ENCODE measurements at places on chromosomes 7 and 10.

- DNase-seq = no peak
These were observed 66.0 kb downstream of the ELMO1 start for GRCh38 chr7:37382546-37383088.

GRCh38 chr7:135707570-135707966 is 20.4 kb downstream of the SLC13A4 start:
- no peak for DNase-seq

DNA sequence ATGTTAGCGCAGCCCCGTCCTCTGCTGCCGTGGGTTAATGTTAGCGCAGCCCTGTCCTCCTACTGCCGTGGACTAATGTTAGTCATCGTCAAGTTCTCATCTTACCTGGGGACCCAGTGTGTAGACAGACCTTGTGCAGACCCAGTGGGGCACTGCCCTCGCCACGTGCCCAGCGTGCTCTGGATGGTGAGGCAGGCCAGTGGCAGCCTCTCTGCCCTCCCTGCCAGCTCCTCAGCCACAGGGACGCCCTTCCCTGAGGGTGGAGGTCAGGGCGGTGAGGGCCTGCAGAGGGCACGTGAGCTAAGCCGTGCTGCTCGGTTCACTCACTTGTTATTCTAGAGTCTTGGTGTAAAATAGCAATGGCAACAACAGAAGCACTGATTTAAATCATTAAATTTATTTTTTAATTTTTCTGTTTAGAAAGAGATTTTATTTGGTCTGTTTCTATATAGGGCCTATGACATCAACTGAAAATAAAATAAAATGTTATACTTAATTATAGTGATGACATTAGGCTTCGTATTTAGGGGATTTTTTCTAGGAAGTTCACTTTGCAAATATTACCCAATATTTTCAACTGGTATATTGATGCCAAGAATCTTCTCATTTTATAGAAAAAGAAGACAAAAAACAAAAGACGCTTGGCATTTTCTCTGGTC is 48.4 kb downstream of the NKX6-2 start:
- no peak for DNase-seq

GRCh38 chr10:12241810-12242529 is 46.0 kb downstream of the CDC123 start:
- DNase-seq = no peak

DNA sequence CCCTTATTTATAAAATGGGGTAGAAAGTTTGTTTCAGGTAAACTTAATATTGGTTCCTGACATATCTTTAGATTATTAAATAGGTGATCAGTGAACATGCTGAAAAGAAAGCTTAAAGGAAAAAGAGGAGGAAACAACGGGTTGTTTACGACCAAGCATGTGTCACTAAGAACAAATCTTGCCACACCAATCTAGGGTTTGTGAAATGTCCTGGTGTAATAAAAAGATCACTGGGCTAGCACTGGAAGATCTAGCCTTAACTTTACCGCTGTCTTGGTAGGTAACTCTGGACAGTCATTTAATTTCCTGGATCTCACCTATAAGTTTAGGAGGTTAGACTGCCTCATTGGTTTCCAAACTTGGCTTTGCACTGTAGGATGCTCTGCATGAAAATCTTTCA is 19.0 kb downstream of the VPS26A start:
- no peak for DNase-seq

- no peak for DNase-seq
These were observed 27.0 kb upstream of the SUN1 start for GRCh38 chr7:805261-805660.

- DNase-seq = no peak
These were observed 95.3 kb upstream of the TCERG1L start for GRCh38 chr10:131406676-131407392.

GRCh38 chr10:24467136-24467535 is 256.6 kb downstream of the ARHGAP21 start:
- no peak for DNase-seq

Measured in HS-5 (cell line).